Body of pancreas (tissue), 4 donors: ENCODE measurements at places on chromosomes 6 and 20.

- no peak for DNase-seq
Measured at GRCh38 chr6:47004463-47004862, 37.7 kb downstream of the ADGRF1 start.

GRCh38 chr6:2237001-2237400, 8.4 kb downstream of the GMDS start:
- DNase-seq: no peak

- no peak for DNase-seq
Measured at GRCh38 chr20:43755851-43756250, 29.0 kb upstream of the GTSF1L start.

- DNase-seq: no peak
Measured at GRCh38 chr20:11375966-11376365, 541.7 kb upstream of the BTBD3 start.

DNA sequence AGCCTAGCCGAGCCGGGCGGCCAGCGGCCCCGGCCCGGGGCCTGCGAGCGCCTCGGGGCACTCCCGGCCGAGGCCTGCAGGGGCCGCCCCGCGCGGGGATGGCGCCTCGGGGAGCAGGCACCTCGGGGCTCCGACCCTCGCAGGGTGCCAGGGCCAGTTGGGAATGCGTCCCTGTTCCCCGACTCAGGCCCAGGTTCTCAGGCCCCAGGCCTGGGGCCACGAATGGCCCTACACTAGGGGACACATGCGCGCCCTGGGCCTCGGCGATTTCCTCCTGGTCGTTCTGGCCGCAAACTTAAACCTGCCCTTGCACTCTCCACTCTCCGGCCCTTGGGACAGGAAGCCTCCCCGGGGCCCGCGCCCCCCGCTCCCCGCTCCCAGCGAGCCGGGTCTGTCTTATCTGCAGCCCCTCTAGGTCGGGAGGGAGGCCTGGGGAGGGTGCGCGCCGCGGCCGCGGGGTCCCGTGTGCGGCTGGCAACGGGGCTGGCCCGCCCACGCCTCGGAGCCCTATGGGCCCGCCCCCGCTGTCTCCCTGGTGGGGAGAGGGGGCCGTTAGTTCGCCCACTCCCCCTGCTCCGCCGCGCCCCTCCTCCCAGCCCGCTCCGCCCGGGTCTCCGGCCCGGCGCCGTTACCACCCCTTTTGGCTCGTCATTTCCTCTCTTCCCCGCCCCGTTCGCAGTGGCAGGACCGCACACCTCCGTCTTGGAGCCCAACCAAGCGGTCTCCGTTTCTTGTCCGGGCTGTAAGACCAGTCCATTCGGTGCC, 611 bp downstream of the NFYA start:
- DNase-seq: peak; percentile 93

DNA sequence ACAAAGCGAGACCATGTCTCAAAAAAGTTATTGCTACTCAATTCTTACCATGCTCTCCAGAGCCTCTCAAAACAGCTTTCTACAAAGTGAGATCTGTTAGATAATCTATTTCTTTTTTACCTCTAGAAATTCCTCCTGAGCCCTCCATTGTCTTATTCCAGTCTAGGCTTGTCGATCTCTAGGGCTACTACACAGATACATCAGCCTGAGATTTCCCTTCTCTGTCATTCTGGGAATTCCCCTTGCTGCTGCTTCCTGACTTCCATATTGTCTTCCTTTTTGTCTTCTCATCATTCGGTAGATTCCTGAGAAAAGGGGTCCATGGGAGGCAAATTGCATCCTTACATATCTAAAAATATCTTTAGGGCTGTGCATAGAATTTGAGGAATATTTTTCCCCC, 75.6 kb upstream of the GNRH2 start:
- no peak for DNase-seq

DNA sequence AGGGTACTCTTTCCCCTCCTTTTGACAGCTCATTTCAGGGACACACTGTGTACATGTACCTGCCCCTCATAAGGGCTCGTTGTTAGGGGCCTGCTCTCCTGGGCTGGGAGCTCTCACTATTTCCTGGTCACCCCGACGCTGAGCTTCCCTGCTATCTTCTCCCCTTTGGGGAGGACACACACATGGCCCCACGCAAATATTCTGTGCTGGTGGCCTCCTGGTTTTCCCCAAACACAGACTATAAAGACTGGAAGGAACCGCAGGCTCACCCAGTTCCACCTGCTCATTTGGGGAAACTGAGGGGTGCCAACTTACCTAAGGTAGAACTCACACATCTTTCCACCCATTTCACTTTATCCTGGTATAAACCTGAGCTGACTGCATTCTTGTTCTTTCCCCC, 301.4 kb upstream of the SUPT3H start:
- DNase-seq: no peak

DNA sequence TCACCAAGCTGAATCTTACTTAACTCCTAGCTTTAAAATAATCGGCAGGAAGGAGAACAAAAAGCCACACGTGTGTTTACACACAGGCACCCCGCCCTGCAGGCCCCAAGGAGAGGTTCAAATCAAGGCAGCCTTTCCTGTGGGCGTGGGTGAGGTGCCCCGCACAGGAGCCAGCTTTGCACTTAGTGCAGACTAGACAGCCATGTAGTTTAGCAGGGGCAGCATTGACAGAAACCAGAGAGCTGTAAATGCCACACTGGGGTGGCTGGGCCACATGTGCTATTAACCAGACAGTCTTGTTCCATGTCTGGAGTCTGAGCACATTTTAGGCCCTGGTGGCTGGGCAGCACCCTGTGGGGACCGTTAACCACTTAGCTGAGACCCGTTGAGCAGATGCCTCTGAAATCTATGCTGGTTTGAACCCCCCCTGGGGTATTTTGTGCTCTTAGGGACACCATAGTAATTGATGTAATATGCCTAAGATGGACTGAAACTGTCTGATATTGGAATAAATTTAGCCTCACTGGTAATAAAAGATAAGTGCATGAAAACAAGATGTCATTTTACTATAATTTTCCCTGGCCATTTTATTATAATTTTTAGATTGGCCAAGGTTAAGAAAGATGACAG, 106.4 kb upstream of the KCNG1 start:
- DNase-seq: no peak

DNA sequence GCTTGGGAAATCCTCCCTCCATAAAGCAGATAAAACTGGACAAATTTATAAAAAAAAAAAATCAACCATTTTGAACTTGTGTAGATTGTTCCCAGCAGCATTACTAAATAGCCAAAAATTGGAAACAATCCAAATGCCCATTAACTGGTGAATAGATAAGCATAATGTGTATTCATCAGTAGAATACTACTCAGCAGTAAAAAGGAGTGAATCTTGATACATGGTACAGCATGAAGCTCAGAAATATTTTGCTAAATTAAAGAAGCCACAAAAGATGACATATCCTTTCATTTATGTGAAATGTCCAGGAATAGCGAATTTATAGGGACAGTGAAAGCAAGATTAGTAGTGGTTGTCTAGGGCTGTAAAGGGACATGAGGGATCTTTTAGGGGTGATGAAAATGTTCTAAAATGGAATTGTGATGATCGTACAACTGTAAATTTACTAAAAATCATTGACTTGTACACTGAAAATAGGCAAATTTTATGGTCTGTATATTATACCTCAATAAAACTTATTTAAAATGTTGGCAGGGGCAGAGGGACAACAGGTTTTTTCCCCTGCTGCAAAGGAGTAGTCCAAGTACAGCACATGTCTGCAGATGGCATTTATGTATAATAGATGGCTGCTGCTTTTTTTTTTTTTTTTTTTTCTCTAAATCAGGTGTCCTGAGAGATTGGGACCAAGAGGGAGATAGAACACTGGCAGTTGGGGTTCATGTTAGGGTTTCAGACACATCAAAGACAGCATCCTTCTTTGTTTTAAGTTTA, 59.5 kb downstream of the CBFA2T2 start:
- DNase-seq: no peak

DNA sequence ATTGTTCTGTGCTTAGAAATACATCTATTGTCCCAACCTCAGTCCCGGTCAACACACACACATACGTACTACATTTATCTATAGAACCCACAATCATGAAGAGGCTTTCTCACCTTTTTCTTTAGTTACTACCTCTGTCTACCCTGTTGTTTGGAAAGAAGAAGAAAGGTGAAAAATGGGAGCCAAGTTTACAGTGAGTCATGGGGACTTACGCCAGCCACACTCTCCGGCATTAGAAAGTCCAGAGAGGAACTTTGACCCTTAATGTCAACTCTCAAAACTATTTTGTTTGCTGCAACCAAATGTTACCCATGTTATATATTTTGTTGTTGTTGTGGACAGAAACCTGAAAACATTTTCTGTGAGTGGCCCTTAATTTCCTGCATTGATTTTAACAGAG, 259.1 kb downstream of the ZFAND3 start:
- no peak for DNase-seq

- no peak for DNase-seq
Measured at GRCh38 chr6:11650025-11650696, 112.6 kb downstream of the TMEM170B start.

DNA sequence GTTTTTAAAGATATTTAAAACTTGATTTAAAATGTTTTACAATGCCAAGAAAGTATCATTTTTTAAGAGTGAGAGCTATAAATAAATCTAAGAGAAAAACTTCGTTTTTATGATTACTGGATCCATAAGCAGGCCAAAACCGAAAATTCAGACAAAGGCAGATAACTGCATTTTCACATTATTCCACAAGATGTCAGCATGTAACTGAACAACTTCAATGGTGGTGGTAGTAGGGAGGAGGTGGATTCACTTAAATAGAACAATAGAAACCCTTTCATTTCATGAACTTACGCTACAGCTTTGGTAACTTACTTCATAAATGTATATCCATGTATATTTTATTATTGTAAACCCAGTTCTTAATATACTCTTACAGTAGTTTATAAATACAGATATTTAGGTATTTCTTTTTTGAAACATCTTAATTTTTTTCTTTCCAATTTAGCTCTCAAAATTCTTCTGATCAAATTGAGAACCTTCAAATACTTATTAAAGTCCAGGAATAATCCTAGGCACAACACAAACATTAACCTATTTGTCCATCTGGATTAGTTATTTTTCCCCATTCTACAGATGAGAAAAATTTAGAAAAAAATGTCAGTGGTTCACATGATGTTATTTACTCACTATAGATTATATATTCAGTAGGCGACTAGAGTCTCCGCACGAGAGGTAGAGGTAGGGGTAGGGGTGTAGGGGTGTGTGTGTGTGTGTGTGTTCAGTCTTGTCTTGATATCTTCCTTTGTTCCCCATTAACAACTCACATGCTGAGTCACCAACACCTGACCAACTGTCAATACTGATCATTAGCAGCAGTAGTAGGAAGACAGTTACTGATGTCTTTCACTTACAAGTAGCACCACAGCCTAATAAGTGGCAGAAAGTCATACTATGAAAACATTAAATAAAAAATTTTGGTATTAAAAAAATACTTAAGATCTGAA, 111.5 kb downstream of the ARHGAP18 start:
- DNase-seq: no peak

DNA sequence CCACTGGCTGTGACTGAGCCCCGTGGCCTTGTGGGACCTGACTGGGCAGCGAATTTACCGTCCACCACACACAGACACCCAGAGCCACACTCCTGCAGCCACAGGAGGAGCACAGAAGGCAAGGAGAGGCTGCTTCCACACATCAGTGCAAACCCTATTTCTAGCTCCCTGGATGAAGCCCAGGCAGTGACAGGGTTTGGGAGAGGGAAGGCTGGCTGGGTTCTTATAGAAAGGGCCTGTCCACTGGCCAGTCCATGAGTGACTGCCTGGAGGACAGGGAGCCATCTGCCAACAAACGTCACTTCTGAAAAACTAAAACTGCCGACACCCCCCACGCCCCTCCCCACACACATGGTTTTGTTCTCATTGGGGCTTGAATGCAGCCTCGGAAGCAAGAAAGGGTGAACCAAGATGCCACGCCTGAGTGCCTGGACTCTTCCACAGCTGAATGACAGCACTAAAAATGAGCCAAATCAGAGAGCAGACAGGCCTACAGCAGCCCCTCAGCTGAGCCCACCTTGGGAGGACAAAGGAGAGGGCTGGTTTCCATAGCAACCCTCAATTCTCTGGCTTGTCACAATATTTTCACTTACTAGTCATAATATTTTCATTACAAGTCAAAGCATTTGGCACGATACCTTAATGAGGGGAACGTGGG, 38.4 kb downstream of the RRBP1 start:
- DNase-seq: no peak

DNA sequence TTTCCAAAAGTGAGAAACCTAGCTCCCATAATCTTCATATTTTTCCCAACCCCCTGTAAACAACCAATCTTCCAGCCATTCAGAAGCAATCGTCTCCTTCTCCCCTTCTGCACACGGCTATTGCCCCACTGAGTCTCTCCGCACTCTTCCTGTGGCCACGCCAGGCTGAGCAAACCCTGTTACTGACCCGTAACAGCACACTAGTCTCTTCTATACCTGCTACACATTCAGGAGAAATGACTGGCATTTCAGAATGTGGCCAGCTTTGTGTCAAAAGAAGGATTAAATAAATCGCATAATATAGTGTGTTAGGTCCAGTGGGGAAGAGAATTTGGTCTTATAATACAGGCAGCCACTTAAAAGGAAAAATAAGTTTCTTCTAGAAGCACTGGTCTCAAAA, 41.4 kb downstream of the ECT2L start:
- DNase-seq: no peak

DNA sequence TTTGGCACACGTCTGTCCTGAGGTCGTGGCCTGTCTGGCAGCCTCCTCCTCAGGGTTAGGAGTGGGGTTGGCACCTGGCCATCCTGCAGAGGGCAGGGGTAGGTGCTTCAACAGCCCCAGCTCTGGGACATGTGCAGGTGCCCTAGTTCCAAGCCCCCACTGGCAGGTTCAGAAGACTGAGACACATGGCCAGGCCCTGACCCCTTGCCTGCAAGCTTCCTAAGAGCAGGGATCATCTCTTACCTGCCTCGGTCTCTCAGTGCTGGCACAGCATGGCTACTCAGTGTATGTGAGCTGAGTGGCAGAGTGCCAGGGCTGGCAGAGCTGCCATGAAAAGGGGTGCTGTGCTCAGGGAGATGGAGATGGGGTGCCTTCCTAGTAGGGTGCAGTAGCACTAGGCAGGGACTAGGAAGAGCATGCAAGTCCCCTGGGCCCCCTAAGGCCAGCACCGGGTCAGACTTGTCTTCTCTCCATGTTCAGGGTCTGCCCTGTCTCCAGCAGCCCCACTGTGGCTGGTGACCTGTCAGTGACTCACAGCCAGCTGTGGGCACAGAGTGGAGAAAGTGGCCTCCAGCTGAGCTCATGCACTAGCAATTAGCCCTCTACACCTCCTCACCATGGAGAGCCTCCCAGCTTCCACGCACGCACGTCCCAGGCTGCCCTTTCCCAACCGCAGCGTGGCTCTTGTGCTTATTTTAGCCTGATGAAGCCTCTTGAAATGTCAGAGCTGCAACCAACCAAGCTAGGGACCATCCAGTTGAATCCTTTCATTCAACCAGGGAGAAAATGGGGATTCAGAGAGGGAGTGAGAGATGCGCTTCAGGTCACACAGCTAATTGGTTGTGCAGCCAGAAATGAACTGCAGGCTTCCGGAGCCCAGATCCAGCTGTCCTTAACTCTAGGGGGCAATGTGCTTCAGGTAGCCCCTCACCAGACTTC, 116.6 kb downstream of the MRPL14 start:
- no peak for DNase-seq
